Activated CD4-positive, alpha-beta T cell treated with anti-CD3 and anti-CD28 coated beads, Interleukin-2, amount 50 U/mL, for 16 hours (primary cell): ENCODE measurements at places on chromosomes 4 and X.

GRCh38 chrX:17580539-17581152 is 156.6 kb upstream of the SCML1 start:
- no peak for DNase-seq

GRCh38 chr4:7698584-7698983 is 241.1 kb downstream of the AFAP1 start:
- no peak for DNase-seq

- DNase-seq: no peak
Observed at GRCh38 chrX:124030520-124030919, 69.0 kb downstream of the STAG2 start.

GRCh38 chrX:154539077-154539476 is 7.6 kb downstream of the G6PD start:
- DNase-seq: no peak

- DNase-seq: no peak
Observed at GRCh38 chr4:36006226-36006625, 238.1 kb downstream of the ARAP2 start.

- DNase-seq: no peak
Observed at GRCh38 chr4:87530868-87531267, 1.7 kb upstream of the SPARCL1 start.

DNA sequence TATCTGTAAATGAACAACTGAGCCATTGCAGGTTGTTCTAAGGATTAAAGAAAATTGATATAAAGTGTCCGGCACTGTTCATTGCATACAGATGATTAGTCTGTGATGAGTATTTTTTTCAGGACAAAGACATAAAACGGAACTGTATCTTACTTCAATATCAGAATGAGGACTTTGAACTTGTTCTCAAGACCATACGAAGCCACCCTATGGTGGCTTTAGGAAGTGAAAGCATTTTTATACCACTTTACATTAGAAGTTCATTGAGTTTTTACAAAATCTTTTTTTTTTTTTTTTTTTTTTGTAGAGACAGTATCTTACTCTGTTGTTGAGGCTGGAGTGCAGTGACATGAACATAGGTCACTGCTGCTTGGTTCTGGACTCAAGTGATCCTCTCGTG is 45.2 kb upstream of the TRIM2 start:
- no peak for DNase-seq

DNA sequence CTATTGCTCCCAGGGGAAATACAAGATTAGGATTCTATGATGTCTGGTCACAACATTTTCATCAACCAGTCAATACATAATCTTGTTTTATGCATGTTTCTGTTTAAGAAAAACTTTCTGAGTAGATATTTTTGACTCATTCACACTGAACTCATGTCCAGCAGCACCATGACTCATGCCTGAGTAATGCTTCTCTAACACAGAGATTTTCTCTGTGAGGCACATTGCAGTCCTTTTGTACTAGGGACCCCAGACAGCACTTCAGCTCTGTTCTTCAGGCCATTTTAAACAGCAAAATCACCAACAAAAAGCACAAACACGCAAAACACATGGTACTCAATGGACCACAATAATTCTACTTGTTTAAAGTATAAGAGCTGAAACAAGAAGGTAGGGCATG is 83.6 kb downstream of the MXRA5 start:
- DNase-seq: peak; percentile 7
